Activated CD4-positive, alpha-beta T cell treated with anti-CD3 and anti-CD28 coated beads, Interleukin-2, amount 50 U/mL, for 48 hours (primary cell): ENCODE measurements at places on chromosomes 13 and 19.

DNA sequence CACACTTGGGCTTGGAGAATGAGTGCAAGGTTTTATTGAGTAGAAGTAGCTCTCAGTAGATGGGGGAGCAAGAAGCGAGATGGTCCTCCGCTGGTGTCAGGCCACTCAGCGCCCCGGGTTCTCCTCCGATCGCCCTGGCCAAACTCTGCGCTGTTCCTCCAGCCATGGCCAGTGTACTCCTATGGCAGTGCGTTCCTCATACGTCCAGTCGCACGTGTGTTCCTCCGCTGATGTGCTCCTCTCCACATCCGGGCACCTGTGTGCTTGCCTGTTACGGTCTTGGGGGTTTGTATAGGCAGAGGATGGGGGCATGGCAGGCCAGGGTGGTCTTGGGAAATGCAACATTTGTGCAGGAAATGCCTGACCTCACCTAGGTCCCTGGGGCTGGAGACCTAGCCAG, 1899.4 kb downstream of the PCDH9 start:
- DNase-seq, result no peak

GRCh38 chr13:113810640-113811039, 51.6 kb downstream of the TMEM255B start:
- DNase-seq, result no peak

GRCh38 chr13:76383676-76384461, 502.3 kb downstream of the KCTD12 start:
- no peak for DNase-seq

DNA sequence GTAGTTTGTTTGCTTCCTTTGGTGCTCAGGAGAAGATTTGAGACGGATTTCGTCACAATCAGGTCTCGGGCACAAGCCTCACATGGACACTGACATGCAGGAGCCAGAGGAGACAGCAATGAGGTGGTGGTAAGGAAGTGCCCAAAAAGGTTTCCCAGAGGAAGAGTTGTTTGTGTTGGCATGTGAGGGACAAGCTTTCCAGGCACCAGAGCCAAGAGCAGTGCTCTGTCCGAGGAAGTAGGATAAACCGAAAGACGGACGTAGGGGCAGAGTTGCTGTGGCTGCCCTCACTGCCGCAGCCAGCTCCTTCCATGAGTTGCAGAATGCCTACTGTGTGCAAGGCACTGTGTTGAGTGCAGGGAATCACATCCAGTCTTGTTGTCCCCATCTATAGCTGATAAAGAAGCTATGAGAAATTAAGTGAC, 27.7 kb downstream of the SAE1 start:
- DNase-seq, result no peak

DNA sequence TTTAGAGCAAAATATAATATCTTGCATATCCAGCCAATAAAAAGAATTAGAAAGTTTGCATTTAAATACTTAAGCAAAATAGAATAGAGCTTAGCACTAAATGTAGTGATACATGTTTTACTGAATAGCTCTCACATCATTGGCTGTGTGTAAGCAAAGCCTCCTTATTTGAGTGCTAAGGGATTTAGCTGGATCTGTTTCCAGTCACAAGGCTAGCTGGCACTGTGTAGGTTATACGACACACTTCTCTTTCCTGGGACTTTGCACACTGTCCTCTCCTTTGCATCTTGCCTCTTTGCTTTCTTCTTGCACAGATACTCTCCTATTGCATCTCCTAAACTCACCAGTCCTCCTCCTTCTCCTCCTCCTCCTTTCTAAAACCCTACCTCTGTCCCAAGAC, 423.8 kb downstream of the KLF5 start:
- DNase-seq, result no peak

GRCh38 chr19:54248016-54248601, 5.5 kb upstream of the LILRA6 start:
- DNase-seq, result peak; percentile 57

DNA sequence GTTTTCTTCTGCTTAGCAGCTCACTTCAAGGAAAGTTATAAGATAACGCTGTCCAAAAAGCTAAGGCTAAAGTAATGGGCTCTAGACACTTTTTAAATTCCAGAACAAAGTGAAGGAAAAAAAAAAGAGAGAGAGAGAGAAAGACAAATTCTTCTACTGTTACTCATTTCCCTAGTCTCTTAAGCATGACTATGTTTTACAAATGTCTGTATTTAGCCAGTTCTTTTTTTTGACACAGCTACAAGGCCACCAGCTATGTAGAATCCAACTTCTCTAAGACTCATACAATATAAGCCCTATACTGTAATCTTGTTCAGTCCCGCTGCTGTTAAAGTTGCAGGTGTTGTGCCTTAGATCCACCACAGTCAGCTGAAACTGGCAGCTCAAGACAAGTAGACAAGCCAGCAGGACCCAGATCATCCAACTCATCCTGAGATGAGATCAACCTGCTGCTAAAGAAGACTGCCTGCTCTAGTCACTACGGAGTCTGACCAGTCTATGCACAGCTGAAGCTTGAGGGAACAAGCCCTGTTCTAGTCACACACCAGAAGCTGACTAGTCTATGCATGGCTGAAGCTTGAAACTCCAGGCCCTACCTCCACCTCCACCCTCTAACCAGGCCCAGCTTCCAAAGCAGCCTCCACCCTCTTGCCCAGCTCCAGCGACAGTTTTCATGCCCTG, 10.3 kb upstream of the ZNF83 start:
- no peak for DNase-seq

GRCh38 chr13:28653111-28653510, 5.8 kb upstream of the POMP start:
- DNase-seq, result no peak

DNA sequence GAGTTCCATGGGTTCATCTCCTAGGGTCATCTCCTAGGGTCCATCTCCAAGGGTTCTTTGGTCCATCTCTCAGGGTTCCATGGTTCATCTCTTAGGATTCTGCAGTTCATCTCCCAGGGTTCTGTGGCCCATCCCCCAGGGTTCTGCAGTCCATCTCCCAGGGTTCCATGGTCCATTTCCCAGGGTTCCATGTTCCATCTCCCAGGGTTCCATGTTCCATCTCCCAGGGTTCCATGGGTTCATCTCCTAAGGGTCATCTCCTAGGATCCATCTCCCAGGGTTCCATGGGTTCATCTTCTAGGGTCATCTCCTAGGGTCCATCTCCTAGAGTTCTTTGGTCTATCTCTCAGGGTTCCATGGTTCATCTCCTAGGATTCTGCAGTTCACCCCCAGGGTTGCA, 4.9 kb downstream of the TMEM59L start:
- no peak for DNase-seq

DNA sequence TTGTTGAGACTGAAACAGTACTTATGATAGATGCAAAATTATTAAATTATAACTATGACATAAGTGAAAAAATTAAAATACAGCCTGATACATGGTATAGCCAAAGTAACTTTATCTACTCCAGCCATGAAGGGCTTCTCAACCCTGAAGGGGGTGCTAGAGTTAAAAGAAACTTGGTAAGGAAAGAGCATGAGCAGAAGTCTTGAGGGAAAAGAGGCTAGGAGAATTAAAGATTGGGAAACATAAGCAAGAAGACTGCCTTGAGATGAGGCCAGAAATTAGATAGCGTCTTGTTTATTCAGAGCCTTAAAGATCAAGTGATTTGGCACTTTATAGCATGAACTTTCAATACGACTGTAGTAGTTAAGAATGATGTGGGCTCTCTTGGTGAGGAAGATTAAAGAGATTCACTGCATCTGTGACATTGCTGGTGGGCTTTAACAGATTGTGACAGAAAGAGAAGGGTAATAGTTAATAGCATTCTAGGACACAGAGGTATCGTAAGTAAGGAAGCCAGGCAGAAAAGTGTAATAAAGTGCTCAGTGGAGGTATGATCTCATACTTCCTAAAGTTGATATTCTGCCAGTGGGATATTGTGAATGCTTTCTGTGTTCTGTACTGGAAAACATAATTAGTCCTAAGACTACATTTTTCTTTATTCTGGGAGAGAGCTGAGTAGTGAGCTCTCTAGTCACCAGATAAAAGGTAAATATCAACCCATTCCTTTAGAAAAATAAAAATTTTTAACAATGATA, 385.4 kb upstream of the PRR20A start:
- no peak for DNase-seq

- no peak for DNase-seq
These were observed 23.3 kb downstream of the MIPEP start for GRCh38 chr13:23865906-23866305.
